ENCODE measurements at places on chromosomes 6 and 20. TPM values are rescaled to one million over a fixed set of nuclear protein-coding genes. Genes with fewer than 3 reads are reported as not detected.

DNA sequence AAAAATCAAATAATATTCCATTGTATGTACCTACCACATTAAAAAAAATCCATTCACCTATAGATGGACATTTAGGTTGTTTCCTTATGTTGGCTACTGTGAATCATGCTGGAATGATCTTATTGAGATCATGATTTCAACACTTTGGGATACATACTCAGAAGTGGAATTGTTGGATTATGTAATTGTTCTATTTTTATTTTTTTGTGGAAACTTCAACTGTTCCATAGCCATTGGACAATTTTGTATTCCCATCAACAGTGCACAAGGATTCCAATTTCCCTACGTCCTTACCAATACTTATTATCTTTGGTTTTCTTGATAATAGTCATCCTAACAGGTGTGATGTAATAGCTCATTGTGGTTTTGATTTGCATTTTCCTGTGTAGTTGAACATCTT, 834.0 kb downstream of the MAFB start:
- no peak for DNase-seq

- no peak for DNase-seq
Observed at GRCh38 chr20:44635877-44636276, 15.6 kb downstream of the ADA start.

Gene NOX3
- total RNA-seq: not detected

DNA sequence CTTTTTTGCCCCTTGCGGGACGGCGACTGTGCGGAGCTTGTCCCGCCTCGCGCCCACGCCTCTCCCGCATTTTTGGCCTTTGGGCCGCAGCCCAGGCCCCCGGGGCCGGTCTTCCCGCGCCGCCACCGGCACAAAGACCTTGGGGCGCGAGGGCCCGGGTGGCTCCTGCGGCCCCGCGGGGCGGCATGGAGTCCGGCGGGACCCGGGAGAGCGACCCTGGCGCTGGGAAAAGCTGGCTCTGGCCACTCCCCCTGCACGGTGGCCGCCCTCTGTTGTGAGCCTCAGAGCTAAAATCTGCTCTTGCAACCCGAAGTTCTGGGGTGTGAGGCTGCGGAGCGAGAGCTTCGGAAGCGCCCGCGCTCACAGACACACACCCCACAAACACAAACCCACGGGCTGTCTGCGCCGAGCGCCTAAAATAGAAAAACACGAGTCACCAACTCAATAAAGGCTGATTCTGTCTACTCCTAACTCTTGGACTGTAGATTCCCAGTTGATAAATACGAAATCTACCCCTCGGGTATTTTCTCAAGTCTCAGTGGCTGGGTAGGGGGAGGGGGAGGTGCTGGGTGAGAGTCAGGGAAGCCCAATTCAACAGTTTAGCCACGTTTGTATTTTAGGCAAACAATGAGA, 496 bp upstream of the BEND3 start:
- DNase-seq: no peak

DNA sequence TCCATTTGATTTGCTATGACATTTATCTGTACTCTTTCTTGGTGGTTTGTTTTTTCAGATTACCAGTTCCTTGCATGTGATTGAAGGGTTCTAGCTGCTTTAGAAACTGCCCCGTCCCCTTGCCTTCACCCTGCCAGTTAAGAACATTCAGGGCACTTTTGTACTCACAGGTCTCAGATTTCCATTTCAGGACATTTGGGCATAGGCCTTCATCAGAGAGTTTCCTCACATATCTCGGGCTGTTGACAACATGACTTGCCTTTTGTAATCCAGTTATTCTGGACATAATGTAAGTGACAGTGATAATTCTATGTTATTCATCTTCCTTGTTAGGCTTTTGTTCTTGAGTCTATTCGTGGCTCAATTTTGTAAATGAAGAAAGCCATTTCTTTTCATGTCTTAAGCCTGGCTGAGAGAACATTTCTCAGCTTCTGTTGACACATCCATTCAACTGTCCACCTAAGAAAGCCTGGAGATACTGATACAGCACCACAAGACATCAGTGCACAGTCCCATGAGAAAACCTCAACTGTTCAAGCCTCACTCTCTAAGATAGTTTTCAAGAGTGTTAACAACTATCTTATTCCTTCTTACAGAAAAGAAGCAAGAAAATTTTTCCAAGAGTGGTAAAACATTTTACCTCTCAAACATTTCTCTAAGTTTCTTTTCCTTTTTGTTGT, 209.3 kb upstream of the SGK1 start:
- DNase-seq: no peak

- DNase-seq: no peak
Observed at GRCh38 chr6:166515072-166515810, 71.2 kb downstream of the RAMACL start.

GRCh38 chr6:31357886-31358285, 907 bp upstream of the HLA-B start:
- DNase-seq: no peak

Gene MOG
- total RNA-seq: not detected

Gene LY6G6F
- not detected for total RNA-seq

DNA sequence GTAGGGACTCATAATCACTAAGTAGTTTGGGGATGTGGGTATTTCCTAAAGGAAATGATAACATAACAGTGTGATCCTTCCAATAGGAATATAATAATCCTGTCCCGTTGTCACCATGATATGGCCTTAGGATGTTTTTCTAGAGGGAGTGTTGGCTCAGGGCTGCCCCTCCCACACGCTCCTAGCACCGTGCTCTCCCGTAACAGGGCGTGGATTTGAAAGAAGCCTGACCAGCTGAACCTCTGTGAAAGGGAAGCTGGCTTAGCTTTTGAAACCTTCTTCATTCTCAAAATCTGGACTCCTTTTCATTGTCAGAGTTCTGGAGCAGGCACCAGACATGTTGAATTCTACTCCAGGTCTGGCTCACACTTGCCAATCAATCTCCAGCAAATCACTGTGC, 103.4 kb upstream of the SASH1 start:
- no peak for DNase-seq

DNA sequence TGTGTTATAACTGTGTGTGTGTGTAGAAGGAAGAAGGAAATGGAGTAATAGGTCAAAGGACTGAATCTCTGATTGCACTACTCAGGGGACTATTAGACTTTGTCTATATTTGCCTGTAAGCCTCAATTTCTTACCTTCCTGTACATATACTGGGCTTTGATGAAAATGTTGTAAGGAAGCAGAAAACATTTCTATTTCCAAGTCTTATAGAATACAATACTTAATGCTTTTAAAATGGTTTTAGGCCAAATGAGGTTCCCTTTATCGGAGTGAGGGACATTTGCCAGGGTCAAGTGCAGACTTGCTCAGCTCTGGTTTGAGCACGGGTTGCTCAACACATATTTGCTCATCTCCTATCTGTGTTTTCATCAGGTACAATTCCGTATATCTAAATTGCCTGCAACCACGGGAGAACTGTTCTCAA, 28.3 kb downstream of the MEP1A start:
- no peak for DNase-seq

DNA sequence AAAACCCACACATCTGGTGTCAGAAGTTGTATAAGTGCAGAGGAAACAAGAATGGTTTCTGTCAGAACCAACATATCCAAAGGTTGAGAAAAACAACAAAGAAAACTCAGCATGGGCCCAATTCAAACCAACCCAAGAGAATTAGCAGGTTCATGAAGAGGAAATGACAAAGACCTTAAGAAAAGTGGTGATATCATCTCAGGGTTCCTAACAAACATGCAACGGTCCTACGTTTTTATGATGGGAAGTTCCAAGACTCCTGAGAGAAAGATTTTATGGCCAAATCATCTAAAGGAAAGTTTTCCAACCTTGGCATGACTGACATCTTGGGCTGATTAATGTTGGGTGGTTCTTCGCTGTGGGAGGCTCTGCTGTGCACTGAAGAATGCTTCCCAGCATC, 23.0 kb downstream of the TFB1M start:
- no peak for DNase-seq

Gene BFSP1
- total RNA-seq: 0.76 TPM

DNA sequence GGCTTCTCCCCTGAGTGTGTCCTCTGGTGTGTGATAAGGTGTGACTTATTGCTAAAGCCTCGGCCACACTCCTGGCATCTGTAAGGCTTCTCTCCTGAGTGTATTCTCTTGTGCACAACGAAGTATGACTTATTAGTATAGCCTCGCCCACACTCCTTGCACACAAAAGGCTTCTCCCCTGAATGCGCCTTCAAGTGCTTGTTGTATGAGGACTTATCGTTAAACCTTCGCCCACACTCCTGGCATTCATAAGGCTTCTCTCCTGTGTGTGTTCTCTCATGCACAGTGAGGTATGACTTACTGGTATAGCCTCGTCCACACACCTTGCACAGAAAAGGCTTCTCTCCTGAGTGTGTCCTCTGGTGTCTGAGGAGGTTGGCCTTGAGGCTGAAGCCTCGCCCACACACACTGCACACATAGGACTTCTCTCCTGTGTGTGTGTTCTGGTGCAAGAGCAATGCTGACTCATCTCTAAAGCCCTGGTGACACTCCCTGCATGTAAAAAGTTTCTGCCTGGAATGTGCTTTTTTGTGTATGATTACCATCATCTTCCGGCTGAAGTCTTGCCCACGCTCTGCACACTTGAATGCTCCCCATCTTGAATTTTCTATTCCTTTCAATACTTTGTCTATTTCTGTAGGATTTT, 20.4 kb downstream of the ZNF337 start:
- DNase-seq: no peak

GRCh38 chr6:145904391-145904790, 59.8 kb downstream of the SHPRH start:
- DNase-seq: no peak

DNA sequence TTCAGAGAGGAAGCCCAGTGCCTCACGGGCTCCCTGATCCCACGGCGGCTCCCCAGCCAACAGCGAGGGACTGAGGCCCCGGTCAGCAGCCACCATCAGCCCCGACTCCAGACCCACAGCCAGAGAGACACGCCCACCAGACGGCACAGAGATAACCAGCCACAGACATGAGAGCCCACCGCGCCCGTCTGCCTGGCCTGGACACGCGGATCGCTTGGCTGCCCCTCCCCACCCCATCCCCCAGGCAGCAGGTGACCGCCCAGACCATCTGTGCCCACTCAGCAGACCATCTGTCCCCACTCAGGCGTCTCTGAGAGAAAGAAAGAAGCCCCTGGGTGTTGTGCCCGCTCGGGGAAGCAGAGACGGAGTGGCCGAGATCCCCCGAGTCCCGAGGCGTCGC, 55.5 kb upstream of the CHRNA4 start:
- no peak for DNase-seq

GRCh38 chr6:49284180-49284579, 178.9 kb downstream of the MMUT start:
- DNase-seq: no peak

GRCh38 chr6:145313041-145313855, 422.1 kb downstream of the EPM2A start:
- DNase-seq: no peak

Gene CGA
- not detected for total RNA-seq

DNA sequence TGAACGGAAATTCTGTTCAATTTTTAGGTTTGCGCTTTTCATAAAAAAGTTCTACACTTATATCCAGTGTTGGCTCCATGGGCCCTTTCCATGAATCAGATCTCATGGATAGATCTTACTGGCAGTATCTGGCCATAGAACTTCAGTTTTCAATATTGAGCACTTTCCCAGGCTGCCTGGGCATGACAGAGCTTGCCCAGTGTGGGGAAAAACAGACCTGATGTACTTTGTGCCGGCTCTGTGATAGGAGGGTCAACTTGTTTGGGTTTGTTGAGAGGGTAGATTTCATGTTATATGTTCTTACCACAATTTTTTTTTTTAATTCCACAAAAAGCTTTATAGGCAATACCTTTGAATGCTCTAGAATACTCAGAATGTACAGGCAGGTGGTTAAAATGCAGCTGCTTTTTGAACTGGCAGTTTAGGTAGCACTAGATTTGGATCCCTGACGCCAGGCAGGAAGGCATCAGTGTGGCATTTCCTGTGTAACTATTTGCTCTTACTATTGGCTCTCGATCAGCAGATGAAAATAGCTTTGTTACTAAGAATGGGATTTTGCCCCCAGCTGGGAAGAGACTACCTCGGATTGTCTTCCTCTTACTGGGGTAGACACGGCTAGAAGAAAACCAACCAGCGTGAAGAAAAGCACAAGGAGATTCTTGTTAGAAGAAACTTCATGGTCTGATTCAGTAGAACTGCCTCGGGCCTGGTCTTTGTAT, 404.9 kb upstream of the SOX4 start:
- no peak for DNase-seq

DNA sequence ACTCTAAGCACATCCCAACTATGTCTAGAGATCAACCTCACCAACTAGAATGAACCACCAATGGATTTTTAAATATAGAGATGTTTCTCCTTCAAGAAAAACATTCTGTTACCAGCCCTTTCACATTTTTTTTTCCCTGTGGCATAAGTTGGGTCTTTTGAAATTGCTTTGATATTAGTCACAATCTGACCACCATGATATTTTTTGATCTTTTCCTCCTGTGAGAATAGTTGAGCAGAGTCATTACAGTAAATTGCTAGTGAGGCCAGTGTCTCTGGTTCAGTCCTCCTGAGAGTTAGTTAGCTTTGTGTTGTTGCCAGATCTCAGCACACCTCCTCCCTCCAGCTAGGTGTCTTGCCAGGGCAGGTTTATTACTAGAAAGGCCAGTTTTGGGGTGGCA, 79.7 kb upstream of the MYLIP start:
- DNase-seq: no peak

- no peak for DNase-seq
Observed at GRCh38 chr6:78942446-78942845, 75.1 kb downstream of the IRAK1BP1 start.

Gene RFX6
- not detected for total RNA-seq

DNA sequence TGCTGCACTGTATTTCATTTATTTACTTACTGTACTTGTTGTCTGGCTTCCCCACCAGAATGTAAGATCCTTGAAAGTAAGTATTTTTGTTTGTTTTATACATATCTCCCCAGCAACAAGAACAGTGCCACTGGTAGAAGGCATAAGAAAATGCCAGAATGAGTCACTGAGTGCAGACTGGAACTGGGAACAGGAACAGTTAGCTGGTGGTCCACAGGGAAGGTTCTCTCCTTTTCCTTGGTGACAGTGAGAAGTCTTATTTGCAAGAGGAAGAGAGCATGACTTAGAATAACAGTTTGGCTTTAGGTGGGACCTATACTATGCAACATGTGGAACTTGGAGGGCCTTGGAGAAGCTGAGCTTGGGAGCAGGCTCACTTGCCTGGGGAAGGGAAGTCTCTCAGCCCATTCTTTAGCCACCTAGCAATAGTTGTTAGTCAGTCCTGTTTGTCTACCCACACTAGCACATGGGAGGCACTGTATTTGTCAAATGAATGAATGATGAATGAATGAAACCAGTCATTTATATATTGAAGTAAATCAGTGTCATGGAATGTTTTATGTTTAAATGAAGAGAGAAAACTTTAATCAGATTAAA, 203.5 kb downstream of the KCNQ5 start:
- DNase-seq: no peak
